ENCODE measurements at places on chromosomes 12 and 14. TPM values are rescaled to one million over a fixed set of nuclear protein-coding genes. Genes with fewer than 3 reads are reported as not detected.

- DNase-seq = no peak
Observed at GRCh38 chr14:103960457-103961055, 18.2 kb upstream of the RD3L start.

Gene MYF5
- 31.1 TPM for total RNA-seq

Gene RNU4-1
- total RNA-seq = 636 TPM

DNA sequence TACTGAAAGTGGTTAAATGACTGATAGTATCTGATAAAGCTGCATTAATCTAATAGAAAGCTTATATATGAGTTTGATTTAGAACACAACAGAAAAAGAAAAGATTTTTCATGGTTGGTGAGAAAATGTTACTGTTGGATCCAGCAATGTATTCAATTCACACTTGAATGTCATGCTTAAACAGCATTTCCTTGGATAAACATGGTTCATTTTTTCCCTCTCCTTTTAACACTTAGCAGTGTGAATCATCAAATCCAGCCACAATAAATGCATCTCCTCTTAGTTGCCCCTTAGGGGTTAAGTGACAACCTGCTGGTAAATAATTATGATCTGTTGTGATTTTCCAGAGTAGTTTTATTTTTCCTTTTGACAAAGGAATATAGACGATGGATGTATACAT lies 74.9 kb upstream of the GRIP1 start:
- no peak for DNase-seq
